ENCODE measurements at places on chromosomes 2 and 18.

DNA sequence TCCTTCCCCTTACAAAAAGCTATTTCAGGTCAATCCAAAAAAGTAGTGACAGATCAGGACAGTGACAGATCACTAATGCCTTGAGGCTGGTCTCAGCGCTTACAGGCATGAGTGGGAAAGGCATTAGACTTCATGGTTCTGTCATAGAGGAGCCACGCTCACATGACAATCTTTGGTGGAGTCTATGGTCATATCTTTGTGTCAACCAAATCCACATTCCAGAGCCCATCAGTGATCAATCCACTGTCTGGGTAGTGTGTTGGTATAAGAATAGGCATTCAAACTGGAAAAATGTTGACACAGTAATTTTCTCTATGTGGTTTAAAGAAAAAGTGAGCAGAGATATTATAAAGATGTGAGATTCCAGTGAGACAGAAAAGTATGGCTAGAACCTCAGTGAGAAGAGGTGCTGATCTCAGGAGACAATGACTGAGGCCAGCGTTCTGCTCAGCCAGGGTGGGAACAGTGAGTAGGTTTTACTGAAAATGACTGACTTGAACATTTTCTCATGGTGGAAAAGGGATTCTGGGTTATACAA, 215.0 kb downstream of the IRS1 start:
- no peak for DNase-seq

DNA sequence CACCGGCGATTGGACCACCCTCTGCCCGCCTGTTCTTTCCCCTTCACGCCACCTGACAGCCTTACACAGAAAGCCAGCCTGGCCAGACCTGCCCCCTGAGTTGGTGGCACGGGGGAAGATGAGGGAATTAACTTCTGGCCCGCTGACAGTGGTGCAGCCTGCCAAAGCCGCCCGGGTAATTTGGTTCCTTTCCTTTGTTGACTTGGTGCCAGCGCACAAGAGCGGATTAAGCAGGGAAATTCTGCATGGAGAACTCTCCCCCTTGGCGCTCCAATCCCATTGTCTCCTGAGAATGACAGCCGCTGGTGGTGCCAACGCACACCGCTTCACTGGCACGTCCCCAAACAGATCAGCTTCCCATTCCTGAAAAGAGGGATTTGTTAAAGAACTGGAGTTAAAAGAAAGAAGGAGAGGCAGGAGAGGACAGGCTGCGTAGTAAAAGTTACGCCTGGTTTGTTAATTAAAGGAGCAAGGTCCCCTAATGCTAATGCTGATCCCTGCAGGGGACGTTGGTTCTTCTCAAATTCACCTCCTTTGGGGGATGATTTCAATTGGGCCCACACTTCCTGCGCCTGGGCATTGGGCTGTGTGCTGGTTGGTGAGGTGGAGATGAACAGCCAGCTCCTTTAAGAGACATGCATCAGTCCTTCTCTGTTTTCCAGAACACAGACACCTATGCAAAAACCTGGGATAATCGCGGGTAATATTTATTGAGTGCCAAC, 286.8 kb downstream of the MYCN start:
- DNase-seq, result no peak

GRCh38 chr2:27651056-27651455, 12.4 kb downstream of the SUPT7L start:
- DNase-seq, result no peak

GRCh38 chr18:65278939-65279667, 471.7 kb upstream of the CDH7 start:
- DNase-seq, result no peak

DNA sequence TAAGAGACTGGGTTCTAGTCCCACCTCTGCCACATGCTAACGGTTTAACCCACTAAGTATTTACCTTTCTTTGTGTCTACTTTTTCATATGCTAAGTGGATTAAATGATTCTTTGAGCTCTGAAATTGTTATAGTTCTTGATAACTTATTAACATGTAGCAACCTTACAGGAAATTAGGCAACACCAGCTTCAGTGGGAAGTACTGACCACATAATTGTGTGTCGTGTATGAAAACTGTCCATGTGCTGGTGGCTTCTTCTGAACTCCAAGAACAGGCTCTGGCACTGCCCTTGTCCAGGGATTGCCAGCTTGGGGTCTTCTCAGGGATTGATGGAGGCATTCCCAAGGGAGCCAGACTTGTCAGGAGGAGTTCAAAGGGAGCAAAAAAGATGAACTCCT, 427.7 kb downstream of the TGIF1 start:
- DNase-seq, result peak; percentile 75

DNA sequence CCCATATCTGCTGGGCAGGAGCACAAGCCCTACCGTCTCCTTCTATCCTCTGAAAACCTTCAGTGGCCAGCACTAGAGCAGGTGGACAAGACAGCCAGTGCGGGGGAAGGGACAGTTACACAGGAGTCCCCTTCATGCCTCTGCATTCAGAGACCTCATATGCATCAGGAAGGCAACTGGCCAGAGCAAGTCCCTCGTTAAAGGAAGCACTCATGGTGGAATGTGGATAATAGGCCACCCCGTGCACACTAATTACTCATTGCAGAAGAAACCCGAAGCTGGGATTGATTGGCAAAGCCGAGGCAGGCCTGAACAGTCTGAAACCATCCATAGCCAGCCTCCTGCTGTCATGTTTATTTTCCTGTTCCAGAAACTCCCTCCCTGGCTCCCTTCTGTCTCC, 11.2 kb downstream of the KIAA2012 start:
- no peak for DNase-seq

Data from NB4 (cell line).